ENCODE measurements at places on chromosomes 7 and 10. TPM values are rescaled to one million over a fixed set of nuclear protein-coding genes. Genes with fewer than 3 reads are reported as not detected.

- no peak for DNase-seq
These were observed 1040.0 kb downstream of the SORCS3 start for GRCh38 chr10:105681051-105681450.

DNA sequence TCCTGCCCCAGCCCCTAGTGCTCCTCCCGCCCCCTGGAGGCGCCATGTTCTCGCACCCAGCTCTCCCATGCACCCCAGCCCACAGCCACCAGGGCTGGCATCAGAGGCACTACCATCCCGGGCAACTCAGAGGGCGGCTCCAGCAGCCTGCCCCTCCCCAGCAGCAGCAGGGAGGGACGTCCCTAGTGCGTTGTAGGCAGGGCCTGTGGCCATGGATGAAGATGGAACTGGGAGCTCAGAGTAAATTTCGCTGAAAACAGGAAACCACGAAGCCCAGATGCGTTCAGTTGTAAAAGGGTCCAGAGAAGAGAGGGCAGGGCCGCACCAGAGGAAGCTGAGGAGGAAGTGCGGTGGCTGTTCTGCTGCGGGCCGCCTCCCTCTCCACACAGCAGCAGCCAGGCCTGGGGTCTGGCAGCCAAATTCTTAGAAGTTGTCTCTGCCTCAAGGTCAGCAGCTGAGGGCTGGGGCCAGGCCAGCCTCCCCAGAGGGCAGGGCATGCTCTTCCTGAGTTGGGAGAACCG is 24.6 kb downstream of the VSIR start:
- DNase-seq: no peak

DNA sequence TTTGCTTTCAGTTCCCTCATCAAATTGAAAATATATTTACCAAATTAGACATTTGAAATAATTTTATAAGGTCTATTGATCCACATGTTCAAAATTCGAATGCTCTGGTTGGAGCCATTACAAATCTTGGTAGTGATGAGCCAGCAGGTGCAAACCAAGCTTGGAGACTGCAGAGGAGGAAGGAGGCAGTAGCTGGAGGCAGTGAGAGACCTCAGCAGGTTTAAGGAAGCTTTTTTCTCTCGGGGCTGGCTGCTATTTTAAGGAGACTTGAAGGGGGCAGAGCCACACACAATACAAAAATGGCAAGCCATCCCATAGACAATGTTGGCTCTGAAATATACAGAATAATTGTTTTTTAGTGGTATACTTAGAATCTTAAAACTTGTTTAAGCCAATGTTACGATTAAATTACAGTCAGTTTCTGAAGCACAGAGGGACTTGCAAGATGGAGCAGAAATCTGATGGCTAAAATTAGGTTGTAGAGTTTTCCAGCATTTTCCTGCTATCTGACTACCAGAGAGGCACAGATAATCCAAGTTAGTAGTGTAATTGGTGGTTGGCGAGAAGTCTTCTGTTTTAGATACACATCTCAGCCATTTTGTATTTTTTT is 185.8 kb downstream of the SNX10 start:
- no peak for DNase-seq

DNA sequence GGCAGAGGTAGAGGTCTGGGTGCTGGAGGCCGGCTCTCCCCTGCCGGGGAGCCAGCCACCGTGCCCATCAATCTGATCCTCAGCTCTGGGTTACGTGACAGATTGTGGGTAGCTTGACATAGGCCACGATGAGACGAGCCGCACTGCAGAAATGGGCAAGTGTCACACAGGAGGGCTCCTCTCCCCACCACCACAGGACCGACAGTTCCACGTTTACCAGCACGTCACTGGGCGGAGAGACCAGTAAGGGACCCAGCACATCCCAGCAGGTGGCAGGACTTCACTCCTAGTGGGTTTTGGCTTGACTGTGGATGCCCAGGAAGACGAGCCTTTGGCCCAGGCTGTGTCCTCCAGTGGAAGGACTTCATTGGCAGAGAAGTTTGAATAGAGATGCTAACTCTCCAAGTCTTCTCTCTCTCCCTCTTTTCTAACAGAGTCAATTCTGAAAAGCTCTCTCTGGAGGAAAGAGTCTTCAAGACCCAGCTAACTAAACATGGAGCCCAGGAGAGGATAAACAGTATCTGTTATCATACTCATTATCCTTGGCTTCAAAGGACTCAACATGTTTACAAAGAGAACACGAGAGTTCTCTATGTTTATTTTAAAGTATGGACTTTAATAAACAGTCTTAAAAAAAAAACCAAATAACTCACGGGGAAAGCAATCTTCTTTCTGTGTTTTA is 129.3 kb upstream of the JCAD start:
- DNase-seq: no peak

GRCh38 chr10:6239213-6239991 is 36.7 kb downstream of the PFKFB3 start:
- peak; percentile 98 for DNase-seq

- DNase-seq: no peak
These were observed 67.6 kb downstream of the MCU start for GRCh38 chr10:72759584-72759983.

- DNase-seq: no peak
These were observed 177.1 kb upstream of the CTBP2 start for GRCh38 chr10:125337510-125337909.

DNA sequence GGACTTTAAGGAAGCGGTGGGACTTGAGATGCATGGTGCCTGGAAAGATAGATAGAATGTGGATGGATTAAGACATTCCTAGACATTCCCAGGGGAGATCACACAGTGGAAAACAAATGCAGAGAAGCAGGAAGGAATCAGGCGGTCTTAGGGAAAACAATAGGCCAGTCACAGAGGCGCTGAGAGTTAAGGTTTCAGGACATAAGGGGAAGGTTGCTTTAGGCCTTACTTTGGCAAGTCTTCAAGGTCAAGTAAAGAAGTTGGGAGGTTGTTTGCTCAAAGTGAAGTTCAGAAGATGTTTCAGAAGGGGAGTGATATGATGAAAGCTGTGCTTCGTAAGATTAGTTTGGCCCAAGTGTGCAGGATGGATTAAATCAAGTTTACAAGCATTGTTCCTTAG is 109.4 kb downstream of the SUGCT start:
- no peak for DNase-seq

DNA sequence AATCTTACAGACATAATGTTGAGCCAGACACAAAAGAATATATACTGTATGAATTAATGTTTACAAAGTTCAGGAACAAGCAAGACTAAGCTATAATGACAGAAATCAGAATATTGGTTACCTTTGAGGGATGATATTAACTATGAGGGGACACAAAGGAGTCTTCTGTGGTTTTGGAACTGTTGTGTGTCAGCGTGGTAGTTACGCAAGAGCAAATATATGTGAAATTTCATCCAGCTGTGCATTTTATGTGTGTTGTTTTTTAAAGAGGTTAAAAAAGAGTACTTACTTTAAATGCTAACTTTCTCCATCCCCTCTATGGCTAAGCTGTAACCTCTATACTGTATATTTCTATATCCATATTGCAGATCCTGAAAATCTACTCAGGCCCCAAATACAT is 14.9 kb downstream of the SLC25A28 start:
- no peak for DNase-seq

GRCh38 chr10:63054889-63055611 is 78.1 kb upstream of the NRBF2 start:
- DNase-seq: no peak

GRCh38 chr7:111918461-111918860 is 287.7 kb downstream of the DOCK4 start:
- DNase-seq: no peak

DNA sequence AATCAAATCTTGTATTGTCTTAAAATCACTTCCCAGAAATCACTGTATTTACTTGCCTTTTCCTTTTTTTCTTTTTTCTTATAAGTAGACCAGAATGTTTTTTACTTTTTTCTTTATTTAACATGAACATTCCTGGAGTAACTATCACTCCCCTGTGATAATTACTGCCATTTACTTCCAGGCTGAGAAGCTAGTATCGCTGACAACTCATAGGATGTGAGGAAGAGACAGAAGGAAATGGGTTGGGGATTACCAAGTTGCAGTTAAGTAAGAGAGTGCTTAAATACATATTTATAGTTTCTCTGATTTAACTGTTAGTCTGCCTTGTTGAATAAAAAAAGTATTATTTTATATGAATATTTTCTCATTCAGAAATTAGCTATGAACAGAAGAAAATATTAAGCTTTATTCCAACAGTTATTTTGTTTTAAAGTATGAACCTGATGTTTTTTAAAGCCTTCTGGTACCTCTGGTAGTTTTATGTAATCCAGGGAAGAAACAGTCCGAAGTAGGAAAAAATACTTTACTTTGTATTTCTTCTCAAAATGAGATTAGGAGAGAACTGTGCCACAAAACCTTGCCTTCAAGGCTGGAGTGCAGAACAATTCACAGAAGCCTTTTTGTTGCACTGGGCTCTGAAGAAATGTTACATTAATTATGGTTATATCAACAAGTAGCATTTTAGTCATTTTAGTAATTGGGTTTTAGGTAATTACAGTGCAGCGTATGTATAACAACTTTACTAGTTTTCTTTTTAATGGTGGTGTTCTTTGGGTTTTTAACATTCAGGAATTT is 72.8 kb downstream of the SHOC2 start:
- no peak for DNase-seq

DNA sequence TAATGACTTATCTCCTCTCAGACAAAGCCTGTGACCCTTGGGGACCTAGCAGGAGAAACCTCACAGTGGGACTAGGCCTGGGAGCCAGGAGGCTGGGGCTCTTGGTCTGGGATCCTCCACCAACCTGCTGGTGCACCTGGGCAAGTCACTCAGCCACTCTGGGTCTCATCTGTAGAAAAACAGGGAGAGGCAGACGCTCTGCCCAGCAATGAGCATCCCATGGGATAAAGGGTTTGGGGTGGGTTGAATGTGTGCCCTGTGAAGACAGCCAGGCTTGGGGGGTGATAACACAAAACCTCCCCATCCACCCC is 81.6 kb downstream of the ZMIZ1 start:
- DNase-seq: no peak

DNA sequence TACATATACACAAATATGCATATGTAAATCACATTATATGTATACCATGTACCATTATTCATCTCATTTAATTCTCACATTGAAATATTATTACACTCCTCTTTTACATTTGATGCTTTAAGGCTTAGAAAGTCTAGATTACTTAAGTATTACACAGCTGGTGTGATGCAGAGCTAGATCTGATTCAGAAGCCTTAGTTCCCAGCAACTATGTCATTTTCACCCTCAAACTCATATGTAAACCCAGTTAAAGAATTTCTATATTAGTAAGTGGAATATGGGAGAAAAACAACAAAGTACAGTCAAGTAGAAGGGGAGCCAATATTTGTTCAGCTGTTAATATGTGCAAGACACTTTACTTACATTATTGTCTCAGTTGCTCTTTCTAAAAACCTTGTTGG is 74.3 kb upstream of the CSTF2T start:
- DNase-seq: no peak

GRCh38 chr7:111312966-111313365 is 222.0 kb downstream of the LRRN3 start:
- no peak for DNase-seq

- DNase-seq: no peak
These were observed 31.1 kb upstream of the RET start for GRCh38 chr10:43045631-43046287.

- DNase-seq: no peak
These were observed 48.6 kb upstream of the NOBOX start for GRCh38 chr7:144452064-144452463.

DNA sequence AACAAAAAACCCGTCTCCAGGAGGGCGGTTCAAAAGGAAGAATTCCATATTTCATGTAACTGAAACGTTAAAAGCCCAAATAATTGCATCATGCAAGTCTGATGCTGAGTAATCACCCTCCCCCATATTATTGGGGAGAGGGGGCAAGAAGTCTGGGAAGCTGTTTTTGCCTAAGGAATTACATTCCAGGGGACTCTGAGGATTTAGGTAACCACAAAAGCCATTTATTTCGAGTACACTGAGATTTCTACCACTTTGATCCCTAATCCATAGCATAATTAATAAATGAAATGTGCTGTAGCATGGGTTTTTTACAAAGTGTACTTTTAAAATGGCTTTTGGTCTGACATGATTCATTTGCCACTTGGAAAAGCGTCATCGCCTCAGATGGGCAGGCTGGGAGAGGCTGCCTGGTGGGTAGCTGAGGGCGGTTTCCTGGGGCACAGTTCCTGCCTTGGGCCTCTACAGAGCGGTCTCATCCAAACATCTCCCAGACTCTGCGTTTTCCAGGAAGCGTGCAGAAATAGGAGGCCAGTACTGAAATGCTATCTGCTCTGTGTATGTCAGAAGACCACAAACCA is 106.5 kb downstream of the TCF7L2 start:
- DNase-seq: no peak

DNA sequence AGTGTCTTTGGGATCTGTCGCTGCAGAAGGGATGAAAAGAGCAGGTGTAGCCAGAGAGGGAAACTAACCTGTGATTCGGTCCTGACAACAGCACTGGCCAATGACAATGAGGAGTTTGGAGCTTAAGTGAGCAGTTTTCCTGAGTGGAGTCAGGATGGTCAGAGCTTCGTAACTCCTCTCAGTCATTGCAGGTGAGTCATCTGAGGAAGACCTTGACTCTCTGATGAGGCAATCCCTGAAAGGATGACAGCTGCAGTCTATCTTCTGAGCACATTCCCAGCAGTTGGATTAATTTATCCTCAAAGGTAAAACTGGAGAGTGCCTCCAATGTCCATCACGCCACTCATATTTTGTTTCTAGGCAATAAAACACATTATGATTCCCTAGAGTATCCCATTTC is 401.9 kb downstream of the POM121L12 start:
- DNase-seq: no peak

DNA sequence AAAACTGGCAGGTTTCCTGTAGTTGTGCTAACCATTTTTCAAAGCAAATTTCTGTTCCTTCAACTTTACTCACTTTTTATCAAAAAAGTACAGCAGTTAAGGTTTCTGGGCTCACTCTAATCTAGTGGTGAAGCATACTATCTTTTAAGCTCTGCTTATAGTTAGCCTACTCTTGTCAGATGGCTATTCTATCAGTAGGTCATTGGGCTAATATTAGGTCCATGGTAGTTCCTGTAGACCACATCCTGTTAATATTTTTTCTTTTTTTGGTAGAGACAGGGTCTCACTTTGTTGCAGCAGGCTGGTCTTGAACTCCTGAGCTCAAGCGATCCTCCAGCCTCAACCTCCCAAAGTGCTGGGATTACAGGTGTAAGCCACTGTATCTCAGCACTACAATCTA is 27.9 kb upstream of the NRCAM start:
- DNase-seq: no peak

GRCh38 chr10:112954974-112955581 is 5.0 kb downstream of the TCF7L2 start:
- DNase-seq: no peak

DNA sequence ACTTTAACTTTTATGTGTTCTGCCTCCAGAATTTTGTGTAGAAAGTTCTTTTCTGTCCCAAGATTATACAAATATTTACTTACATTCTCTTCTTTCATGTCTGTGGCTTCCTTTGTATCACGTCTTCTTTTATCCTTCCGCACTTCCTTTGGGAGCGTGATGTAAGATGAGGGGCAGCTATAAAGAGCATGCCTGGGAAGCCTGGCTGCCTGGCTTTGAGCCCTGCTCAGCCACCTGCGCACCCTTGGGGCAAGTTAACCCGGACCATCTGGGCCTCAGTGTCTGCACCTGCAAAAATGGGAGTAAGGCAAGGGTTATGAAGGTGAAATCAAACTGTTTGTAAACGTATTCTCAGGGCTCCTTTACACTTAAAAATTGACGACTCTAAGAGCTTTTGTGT is 25.2 kb downstream of the PALD1 start:
- DNase-seq: no peak

GRCh38 chr10:75542906-75543305 is 111.5 kb downstream of the LRMDA start:
- DNase-seq: peak; percentile 6

Gene PLXDC2
- polyA plus RNA-seq: 0.47 TPM

Gene COMTD1
- 3.3 TPM for polyA plus RNA-seq

Gene LHPP
- 23.8 TPM for polyA plus RNA-seq

Gene GDF2
- not detected for polyA plus RNA-seq

Gene FRG2B
- not detected for polyA plus RNA-seq

Gene STEAP1
- 6.9 TPM for polyA plus RNA-seq

Measured in BJ (cell line).